Coronary artery (tissue), 2 donors: ENCODE measurements at places on chromosomes 1 and 21.

DNA sequence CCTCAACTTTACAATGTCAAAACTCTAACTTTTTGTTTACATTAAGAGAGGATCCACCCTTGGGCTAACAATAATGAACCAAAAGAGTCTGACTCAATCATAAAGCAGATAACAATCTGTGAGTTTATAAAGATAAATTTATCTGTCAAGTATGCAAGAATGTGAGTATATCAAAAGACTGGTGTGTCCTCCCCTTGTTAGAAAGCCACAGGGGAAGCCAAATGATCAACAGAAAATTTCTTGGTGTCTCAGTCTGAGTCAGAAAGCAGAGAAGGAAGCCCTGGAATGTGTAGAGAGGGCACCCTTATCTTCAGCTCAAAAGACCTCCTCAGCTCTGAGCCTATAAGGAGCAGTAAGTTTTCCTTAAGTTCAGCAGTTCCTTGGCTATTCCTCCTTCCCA, 13.9 kb upstream of the PDIK1L start:
- no peak for DNase-seq

DNA sequence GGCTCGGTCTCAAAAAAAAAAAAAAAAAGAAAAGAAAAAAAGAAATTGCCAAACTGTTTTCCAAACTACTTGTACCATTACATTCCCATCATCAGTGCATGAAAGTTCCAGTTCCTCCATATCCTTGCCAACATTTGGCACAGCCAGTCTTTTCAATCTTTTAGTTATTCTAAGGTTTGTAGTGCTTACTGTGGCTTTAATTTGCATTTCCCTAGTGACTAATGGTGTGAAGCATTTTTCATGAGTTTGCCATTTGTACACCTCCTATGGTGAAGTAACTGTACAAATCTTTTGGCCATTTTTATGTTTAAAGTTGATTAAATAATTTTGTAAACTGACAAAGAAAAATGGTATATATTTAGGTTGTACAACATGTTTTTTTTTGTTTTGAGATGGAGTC, 70.7 kb downstream of the DEGS1 start:
- no peak for DNase-seq

- DNase-seq, result no peak
These were observed 57.3 kb upstream of the PTGFRN start for GRCh38 chr1:116852367-116852766.

DNA sequence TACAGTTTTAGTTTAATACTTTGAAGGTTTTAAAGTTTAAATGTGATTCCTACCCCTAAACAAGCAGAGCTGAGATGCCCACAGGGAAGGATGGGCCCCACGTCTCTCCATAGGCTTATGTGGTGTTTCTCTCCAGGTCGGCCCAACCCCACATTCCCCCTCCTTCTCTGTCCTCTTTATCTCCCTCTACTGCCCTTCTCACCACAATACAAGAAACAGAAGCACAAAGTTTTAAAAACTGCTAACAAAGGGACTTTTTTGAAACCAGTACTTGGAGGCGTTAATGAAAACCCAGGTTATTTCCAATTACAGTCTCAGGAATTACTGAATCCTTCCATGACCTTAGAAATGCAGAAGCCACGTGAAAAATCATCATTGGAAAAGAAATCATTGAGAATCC, 324.0 kb downstream of the NTNG1 start:
- no peak for DNase-seq

- DNase-seq, result no peak
These were observed 43.5 kb upstream of the DPT start for GRCh38 chr1:168772428-168773060.

- DNase-seq, result no peak
These were observed 106.7 kb downstream of the DPYD start for GRCh38 chr1:97814121-97814520.

DNA sequence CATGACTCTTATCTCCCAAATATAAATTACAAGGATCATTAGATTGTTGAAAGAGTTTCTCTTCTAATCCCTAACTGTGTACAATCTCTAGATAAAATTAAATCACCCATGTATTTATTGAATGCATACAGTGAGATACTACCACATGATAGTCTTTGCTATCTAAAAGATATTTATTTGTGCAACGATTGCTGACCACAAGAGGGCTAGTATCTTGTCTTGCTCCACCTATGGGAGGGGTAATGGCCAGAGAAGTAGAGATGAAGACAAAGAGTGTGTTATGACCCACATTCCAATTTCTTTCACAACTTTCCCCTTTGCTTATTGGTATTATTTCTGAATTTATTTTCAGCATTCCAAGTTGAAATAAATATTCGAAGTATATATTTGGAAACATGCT, 13.7 kb downstream of the PYHIN1 start:
- DNase-seq, result no peak

DNA sequence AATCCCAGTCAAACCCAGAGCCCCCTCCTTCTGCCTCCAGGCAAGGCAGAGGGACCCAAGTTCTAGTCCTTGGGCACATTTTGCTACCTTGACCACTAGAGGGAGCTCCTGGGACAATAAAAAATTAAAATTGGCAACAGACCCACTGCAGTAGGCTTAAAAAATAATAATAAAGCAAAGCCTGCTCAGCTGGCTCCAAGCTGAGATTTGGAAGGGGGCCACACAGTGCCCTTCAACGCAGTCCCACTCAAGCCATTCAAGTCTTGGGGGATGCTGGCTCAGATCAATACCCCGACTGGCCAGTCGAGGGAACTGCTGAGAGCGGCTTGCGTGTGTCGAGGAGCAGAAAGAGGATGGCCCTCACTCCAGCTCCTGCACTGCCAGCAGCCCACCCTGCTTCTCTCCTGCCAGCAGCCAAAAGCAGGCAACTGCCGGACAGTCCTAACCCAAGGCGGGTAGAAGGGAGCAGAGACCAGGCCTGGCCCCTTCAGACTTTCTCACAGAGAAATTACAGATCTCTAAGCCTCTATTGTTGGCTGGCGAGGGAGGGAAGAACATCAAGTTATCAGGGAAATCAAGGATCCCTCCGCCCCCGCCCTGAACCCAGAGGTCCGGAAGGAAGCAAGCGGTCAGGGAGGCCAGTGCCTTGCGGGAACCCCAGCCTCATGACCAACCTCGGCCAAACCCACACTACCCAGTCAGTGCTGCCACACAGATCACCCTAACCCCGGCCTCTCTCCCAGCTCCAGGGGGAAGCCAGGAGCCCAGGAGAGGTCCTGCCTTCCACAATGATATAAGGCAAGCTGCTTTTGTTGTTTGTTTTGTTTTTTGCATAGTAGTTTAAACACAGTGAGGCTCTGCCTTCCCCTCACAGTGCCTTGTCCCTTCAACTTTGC, 4.9 kb upstream of the ALDH4A1 start:
- DNase-seq, result no peak

DNA sequence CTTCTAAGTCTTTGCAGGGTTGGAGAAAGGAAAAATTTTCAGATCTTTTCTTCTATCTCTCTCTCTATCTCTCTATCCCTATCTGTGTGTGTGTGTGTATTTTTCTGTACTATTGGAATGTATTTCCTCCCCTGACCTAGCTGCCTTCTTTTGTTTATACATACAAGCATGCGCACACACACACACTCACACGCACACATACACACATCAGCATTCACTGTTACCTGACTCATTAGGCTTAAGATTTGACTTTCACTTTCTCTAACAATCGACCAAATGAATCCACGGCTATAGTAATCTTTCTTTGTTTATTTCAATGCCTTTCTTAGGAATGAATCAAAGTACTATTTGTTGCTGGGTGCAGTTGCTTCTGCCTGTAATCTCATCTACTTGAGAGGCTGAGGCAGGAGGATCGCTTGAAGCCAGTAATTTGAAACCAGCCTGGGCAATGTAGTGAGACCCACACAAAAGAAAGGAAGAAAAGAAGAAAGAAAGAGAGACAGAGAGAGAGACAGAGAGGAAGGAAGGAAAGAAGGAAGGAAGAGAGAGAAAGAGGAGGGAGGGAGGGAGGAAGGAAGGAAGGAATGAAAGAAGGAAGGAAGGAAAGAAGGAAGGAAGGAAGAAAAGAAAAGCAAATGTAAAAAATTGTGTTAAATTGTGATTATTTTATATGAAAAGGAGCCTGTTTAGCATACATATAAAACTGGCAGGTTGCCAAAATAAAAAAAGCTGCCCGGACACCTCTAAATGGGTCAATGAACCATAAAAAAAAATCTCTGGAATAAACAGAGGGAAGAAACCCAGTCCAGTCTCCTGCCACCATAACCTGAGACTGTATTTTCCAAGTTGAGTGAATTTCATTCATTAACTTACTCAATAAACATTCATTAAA, 206.8 kb downstream of the ZNF326 start:
- DNase-seq, result no peak

DNA sequence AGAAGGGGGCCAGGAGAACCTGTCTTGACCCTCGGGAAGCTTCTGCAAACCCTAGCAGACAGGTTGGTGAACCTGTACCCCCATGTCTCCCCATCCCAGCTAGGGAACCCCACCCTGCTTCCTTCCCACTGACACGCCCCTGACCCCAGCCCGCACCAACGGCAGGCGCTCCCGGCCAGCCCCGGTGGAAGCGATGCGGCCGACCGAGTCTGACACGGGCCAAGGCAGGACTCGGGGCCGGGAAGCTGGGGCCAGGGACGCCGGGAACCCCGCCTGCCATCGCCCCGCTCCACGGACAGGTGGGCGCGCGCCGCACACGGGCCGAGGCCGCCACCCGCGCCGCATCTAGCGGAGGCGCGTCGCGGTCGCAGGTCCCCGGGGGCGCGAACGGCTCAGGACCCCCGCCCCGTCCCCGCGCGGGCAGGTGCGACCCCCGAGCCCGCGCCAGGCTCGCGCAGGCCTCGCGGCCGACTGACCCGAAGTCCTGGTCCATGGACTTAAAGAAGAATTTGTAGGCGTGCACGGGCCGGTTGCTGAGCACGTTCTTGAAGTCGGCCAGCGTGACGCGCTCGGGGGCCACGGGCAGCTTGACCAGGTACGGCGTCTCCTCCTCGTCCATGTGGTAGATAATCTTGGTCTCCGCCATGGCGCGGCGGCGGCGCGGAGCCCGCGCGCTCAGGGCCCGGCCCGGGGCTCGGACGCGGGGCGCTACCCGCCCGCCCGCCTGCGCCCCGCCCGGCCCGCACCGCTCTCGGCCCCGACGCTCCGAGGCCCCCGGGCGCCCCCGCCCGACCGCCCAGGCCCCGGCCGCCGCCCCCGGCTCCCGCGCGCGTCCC, 580 bp downstream of the DVL1 start:
- DNase-seq, result no peak

GRCh38 chr1:84069236-84069845, 70.4 kb upstream of the TTLL7 start:
- DNase-seq, result no peak

GRCh38 chr1:3759164-3759563, 6.9 kb downstream of the CCDC27 start:
- no peak for DNase-seq

- no peak for DNase-seq
These were observed 69.4 kb downstream of the TCP10L start for GRCh38 chr21:32515874-32516273.

DNA sequence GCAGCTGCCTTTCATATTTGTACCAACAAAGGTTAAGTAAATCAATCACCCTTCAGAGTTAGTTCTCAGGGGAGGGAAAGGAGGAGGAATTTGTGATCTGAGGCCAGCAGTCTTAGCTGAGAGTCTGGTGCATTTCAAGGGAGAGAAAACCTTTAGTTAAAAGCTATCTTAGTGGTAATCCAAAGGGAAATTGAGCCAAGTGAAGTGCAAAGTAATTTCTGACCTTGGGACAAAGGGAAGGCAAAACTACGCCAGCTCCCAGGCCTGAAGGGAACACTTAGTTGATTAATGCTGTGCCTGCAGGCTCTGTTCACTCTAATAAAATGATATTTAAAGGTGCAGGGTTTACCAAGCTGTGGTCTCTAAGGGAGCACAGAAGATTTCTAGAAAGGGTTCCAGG, 23.1 kb upstream of the FMOD start:
- DNase-seq, result no peak

- DNase-seq, result no peak
These were observed 5.5 kb downstream of the KCNA10 start for GRCh38 chr1:110513511-110513910.

DNA sequence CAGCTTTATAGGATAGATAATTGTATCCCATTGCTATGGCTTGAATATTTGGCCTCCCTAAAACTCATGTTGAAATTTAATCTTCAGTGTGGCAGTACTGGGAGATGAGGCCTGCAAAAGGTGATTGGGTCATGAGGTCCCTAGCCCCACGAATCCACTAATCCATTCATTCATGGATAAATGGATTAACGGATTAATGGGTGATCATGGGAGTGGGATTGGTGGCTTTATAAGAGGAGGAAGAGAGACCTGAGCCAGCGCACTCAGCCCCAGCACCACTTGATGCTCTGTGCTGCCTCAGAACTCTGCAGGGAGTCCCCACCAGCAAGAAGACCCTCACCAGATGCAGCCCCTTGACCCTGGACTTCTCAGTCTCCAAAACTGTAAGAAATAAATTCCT, 32.0 kb downstream of the S100A6 start:
- no peak for DNase-seq

DNA sequence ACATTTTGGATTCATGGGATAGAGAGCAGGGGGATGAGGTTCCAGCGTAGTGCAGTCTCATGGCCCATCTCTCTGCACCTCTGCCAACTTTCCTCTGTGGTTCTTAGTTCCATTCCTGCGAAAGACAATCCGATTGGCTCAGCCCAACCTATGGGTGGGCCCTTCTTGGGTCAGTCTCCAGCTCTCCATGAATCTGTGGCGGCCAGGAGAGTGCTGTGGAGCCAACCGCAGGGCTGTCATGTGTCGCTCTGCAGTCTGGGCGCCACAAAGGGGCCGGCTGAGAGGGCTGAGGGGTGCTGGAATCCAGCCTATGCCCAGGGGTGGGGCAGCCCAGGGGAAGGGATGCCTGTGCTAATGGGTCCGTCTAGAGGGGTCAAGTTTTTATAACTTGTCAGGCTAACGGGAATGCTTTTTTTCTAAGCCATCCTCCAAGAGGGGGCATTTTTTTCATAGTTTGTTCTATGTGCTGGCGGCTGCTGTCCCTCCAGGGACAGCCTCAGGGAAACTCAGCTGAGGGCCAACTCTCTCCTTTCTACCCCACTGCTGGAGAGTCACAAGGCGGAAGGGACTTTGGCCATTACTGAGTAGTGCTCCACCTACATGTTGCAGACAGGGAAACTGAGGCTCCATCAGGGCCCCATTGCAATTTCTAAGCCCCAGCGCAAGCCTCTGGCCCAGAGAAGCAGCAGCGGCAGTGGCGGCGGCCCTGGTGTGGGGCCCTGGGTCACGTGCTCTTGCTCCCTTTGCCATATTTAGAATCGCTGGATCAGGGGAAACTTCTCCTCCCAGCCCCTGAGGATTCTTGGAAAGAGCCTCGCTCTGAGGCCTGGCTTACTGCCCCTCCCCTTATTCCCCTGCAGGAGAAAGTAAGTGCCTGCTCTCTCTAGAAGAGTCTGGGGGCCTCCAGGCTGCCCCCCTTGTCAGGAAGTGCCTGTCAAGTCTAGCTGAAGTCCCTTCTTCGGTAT, 23.4 kb downstream of the KCNQ4 start:
- peak; percentile 84 for DNase-seq
